A549 treated with Hydrocortisone at 1 μM for 4 hours (cell line): ENCODE measurements at places on chromosomes 12 and 14. TPM values are rescaled to one million over a fixed set of nuclear protein-coding genes. Genes with fewer than 3 reads are reported as not detected.

REM2 gene
- 0.30 to 0.46 TPM (median 0.36 TPM) in 5 replicates for total RNA-seq

FAM186B gene
- 0.05 to 0.16 TPM (median 0.13 TPM) in 5 replicates for total RNA-seq

LHX5 gene
- total RNA-seq: 0.02 TPM in 1 of 5 replicates, not detected in the others

MYRFL gene
- 0.02 to 0.06 TPM in 2 of 5 replicates, not detected in the others for total RNA-seq

SLC39A5 gene
- total RNA-seq: not detected in 5 replicates

AKAP6 gene
- 0.32 to 0.61 TPM (median 0.40 TPM) in 5 replicates for total RNA-seq

DBX2 gene
- total RNA-seq: not detected in 5 replicates

KRT71 gene
- 0.05 TPM in 1 of 5 replicates, not detected in the others for total RNA-seq

APPL2 gene
- 18.0 to 31.2 TPM (median 24.1 TPM) in 5 replicates for total RNA-seq

KRT83 gene
- total RNA-seq: 2.1 to 7.9 TPM (median 6.3 TPM) in 5 replicates

MYL2 gene
- 0.64 to 1.1 TPM (median 0.84 TPM) in 5 replicates for total RNA-seq

KERA gene
- not detected in 5 replicates for total RNA-seq

CABP1 gene
- total RNA-seq: 0.10 to 0.32 TPM (median 0.29 TPM) in 5 replicates

RIMBP2 gene
- 0.08 TPM in 1 of 5 replicates, not detected in the others for total RNA-seq

FAIM2 gene
- total RNA-seq: 0.02 TPM in 1 of 5 replicates, not detected in the others

FLVCR2 gene
- 11.1 to 14.2 TPM (median 12.5 TPM) in 5 replicates for total RNA-seq

KRT85 gene
- total RNA-seq: 0.05 TPM in 1 of 5 replicates, not detected in the others

SLC25A47 gene
- not detected in 5 replicates for total RNA-seq

C14orf180 gene
- not detected in 5 replicates for total RNA-seq

MYH6 gene
- 0.03 to 0.16 TPM (median 0.12 TPM) in 5 replicates for total RNA-seq

CLEC1B gene
- not detected in 5 replicates for total RNA-seq

TPH2 gene
- total RNA-seq: 0.10 TPM in 1 of 5 replicates, not detected in the others

RFX4 gene
- total RNA-seq: 0.03 TPM in 1 of 5 replicates, not detected in the others

DEGS2 gene
- 1.5 to 3.9 TPM (median 2.5 TPM) in 5 replicates for total RNA-seq

BRI3BP gene
- total RNA-seq: 17.6 to 22.1 TPM (median 20.0 TPM) in 5 replicates

NTF3 gene
- not detected in 5 replicates for total RNA-seq

P2RX2 gene
- total RNA-seq: not detected in 5 replicates

TEX22 gene
- total RNA-seq: 0.32 to 0.84 TPM (median 0.36 TPM) in 5 replicates

SYCP3 gene
- 0.18 TPM in 1 of 5 replicates, not detected in the others for total RNA-seq

AQP6 gene
- 0.13 TPM in 1 of 5 replicates, not detected in the others for total RNA-seq

PLA2G1B gene
- total RNA-seq: not detected in 5 replicates

ZNF140 gene
- 8.7 to 9.8 TPM (median 9.1 TPM) in 5 replicates for total RNA-seq

INSM2 gene
- 0.05 to 0.10 TPM (median 0.05 TPM) in 4 of 5 replicates, not detected in the other for total RNA-seq

ABHD12B gene
- total RNA-seq: not detected in 5 replicates

FOXA1 gene
- total RNA-seq: 5.1 to 6.7 TPM (median 6.2 TPM) in 5 replicates

MYF6 gene
- total RNA-seq: not detected in 5 replicates

SPX gene
- total RNA-seq: 3.7 to 4.3 TPM (median 4.0 TPM) in 5 replicates

SMIM41 gene
- not detected in 5 replicates for total RNA-seq

PLEKHD1 gene
- total RNA-seq: 0.02 to 0.07 TPM (median 0.03 TPM) in 5 replicates

OLR1 gene
- 0.73 to 1.9 TPM (median 1.1 TPM) in 5 replicates for total RNA-seq

PPFIA2 gene
- total RNA-seq: not detected in 5 replicates

PEBP1 gene
- total RNA-seq: 245 to 292 TPM (median 280 TPM) in 5 replicates

SALL2 gene
- 0.49 to 0.98 TPM (median 0.69 TPM) in 5 replicates for total RNA-seq

PLEKHA5 gene
- 5.3 to 9.7 TPM (median 6.7 TPM) in 5 replicates for total RNA-seq

TTC6 gene
- 0.29 to 0.56 TPM (median 0.36 TPM) in 5 replicates for total RNA-seq

KITLG gene
- 13.3 to 20.9 TPM (median 16.6 TPM) in 5 replicates for total RNA-seq

KRT3 gene
- total RNA-seq: 0.03 to 0.13 TPM in 2 of 5 replicates, not detected in the others

HSPB8 gene
- total RNA-seq: 14.6 to 22.0 TPM (median 16.2 TPM) in 5 replicates

TFCP2 gene
- 16.2 to 21.9 TPM (median 19.0 TPM) in 5 replicates for total RNA-seq

CTSG gene
- not detected in 5 replicates for total RNA-seq

SMCO2 gene
- total RNA-seq: 0.25 TPM in 1 of 5 replicates, not detected in the others

USP30 gene
- total RNA-seq: 7.0 to 9.4 TPM (median 7.3 TPM) in 5 replicates
